HCEC 1CT (cell line): ENCODE measurements at places on chromosomes 3 and 15.

GRCh38 chr3:12194209-12194608 lies 35.5 kb upstream of the TIMP4 start:
- DNase-seq, result peak; percentile 94

DNA sequence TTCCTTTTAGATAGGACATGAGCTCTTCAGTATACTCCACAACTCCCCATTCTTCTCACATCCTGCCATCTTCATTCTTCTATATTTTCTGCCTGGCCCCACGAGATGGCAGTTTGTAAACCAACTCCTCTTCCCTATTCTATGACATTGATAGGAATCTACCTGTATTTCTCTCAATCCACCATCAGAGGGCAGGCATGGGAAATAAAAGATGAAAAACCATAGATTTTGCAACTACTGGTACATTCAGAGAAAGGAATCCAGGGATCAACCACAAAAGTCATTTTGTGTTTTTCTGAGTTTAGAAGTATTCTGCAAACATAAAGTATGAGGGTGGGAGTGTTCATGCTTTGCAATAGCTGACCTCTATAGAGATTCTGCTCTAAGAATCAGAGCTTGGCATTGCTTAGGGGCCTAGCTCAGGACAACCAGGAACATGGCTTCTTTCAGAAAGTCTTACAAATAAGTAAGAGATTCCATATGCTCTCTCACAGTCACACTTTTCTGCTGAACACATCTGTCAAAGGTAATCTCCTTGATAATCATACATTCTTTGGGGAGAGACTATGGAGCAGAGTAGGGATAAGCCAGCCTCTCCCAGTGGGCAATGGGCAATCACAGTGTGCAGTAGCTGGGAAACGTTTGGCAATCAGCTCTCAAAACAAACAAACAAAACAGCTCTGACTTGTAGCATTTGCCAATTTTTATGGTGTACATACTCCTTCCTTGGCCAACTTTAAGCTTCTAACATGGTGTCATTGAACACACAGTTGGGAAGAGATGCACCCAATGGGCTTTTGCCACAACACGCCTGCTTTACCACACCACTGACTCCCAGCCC lies 43.1 kb upstream of the SLC25A36 start:
- peak; percentile 82 for DNase-seq

DNA sequence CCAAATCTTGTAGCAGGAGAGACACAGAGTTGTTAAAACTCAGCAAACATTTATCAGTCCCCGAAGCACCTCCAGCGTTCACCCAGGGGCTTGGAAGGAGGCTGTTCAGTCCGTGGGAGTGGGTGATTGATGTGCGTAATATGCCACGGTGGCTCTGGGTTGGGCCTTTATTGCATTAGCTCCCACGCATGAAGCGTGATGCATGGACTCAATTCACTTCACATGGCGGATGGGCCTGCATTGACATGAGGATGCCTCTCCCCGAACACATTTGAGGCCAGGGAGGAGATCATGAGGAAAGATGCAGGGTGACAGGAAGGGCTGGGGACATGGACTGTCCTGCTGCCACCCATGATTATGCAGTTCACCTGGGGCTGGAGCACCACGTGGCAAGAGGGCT lies 126.5 kb downstream of the FAM43A start:
- DNase-seq, result no peak

DNA sequence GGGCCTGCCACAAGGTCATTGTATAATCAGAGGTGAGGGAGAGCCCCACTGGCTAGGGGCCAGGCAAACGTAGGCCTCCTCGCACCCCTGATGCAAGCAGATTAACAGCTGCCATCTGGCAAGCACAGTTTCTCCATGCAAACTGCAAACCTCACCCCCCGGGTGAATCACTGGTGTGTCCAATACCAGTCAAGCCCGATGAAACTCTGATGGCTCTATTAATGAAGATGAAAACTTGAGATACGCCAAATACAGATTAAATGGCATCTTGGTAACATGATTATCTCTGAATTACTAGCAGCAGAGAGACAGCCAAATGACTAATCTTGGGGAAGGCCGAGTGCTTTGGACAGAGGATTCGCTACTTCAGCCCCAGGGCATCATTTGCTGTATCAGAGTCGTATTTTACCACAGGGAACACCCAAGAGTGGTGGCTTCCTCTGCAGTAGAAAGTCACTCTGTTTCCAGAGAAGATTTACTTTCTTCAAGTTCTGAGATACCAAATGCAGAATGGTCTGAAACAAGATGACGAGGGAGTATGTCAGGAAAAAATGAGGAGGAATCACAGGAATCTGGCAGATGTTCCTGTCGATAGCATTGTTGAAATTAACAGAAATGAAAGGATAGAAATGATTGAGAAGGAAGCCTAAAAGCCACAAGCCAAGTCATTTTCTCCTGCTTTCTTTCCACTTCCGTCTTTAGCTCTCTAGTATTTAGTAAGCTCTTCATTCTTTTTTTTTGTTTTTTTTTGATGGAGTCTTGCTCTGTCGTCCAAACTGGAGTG lies 96.2 kb upstream of the NR2F2 start:
- no peak for DNase-seq

DNA sequence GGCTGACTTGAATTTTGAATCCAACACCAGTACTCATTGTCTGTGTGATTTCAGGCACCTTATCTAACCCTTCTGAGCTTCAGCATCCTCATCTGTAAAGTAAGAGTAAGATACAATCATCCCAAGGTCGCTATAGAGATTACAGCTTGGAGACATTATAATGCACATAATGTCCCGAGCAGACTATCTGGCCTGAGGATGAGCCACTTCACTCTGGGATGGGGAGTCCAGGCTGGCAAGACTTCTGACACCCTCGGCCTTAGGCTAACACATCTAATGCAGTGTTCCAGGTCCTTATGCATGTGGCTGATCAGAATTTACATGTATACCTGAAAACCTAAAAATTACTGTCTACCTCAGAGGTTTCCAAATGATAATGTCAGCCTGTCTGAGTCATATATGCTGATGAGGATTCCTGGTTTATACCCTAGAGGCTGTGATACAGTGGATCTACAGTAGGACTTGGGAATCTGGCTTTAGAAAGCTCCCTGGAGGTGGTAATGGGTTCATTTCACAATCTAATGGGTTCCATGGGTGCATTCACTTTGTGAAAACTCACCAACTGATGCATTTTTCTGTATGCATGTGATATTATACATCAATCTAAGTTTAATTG lies 229.0 kb upstream of the SLCO3A1 start:
- no peak for DNase-seq

DNA sequence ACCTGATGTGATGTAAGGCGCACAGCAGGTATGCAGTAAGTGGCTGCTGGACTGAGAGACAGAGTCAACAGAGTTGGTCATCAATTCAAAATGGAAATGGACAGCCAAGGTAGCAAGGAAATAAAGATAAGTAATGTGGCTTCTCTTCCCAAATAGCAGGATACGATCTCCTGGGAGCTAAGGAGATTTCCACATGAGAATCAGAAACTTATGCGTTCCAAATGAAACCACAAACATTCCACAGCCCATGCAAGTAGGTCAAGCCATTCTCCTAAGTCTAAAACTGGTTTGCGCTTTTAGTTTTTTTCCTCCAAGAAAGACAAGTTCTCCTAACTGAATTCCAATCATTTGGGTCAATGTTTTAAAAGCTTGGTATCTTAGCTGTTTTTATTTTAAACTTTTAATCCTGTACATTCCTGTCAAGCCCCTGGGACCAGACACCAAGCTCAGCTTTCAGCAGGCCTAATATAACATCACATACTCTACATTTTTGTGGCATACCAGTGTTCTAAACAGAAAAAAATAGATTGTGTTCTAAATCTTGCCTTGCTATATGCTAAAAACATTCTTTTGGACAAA lies 73.7 kb upstream of the TSPAN3 start:
- peak; percentile 91 for DNase-seq

GRCh38 chr3:277873-278272 lies 81.3 kb downstream of the CHL1 start:
- no peak for DNase-seq

DNA sequence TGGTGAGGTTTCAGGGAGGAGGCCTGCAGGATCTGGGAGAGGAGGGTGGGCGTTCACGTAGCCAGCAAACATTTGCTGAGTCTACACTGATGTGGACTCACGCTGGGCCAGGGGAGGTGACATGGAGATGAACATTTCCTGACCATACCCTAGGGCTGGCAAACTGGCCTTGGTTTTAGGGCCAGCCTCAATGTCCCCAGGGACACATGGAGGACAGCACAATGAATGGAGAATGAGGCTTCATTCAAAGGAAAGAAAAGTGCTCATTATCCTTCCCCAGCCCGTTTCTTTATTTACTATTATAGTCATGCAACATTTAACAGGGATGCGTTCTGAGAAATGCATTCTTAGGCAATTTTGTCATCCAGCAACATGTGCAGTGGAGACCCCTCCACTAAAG lies 26.8 kb downstream of the ACAN start:
- DNase-seq, result no peak

DNA sequence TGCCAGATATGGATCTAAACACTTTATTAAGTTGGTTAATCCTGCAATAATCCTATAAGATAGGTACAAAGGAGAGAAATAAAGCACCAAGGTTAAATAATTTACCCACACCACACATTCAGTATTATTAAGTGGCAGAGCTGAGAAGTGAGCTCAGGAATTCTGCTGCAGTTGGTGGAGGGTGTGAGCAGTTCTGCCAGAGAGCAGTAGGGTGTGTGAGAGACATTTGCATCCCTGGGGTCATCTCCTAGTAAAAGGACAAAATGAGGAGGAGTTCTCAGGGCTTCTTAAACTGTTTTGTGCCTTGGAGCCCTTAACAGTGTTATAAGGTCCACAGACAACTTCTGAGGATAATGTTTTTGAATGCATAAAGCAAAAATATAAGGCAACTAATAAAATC lies 484.5 kb downstream of the TAFA4 start:
- no peak for DNase-seq

DNA sequence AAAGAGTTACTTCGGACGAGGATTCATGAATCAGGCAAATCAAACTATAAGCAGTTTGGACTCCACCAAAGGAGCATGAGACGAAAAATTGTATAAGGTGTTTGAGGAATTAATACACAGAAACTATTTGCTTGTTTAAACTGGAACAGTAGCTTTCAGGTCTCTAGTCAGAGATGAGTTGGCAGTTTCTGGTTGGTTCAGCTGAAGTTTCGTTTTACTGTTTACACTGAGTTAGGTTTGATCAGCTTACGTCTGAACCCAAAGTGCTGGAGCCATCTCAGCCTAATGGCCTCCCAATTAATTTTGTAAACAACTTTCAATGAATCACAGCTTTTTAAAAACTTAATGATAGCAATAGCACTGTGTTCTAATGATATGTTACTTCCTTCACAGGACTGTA lies 703.7 kb downstream of the NLGN1 start:
- DNase-seq, result peak; percentile 67

DNA sequence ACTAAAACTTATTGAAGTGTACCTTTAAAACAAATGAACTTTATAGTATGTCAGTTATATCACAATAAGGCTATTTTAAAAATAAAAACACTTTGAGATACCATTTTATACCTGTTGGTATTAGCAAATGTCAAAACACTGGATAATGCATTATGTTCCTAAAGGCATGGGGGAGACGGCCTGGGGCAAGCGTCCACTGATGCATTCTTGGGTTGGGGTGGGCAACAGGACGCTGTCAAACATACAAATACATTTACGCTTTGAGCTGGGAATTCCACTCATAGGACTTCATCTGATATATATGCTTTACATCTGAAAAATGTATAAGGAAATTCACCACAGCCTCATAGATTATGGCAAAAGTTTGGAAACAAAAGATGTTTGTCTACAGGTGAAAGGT lies 7.6 kb upstream of the GATA2 start:
- DNase-seq, result no peak

DNA sequence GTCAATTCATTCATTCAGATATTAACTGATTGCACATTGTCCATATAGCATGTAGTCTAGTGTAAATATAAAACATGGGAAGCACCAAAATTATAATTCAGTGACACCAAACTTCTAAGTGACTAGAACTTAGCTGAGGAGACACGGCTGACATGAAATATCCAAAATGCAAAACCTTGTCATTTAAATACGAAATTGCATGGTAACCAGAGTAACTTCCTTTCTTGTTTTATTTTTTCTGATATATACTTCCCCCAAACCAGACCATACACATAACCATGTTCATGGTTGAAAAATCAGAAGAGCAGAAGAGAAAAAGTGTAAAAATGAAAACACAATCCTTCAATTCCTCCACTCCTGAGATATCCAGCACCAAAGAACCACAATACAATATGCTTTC lies 38.0 kb downstream of the CBLB start:
- DNase-seq, result no peak

GRCh38 chr15:57566834-57567233 lies 24.9 kb upstream of the MYZAP start:
- no peak for DNase-seq

- DNase-seq, result peak; percentile 100
Observed at GRCh38 chr3:16060358-16060852, 114.1 kb upstream of the GALNT15 start.

- peak; percentile 7 for DNase-seq
Observed at GRCh38 chr3:195558602-195559001, 15.5 kb upstream of the PPP1R2 start.

DNA sequence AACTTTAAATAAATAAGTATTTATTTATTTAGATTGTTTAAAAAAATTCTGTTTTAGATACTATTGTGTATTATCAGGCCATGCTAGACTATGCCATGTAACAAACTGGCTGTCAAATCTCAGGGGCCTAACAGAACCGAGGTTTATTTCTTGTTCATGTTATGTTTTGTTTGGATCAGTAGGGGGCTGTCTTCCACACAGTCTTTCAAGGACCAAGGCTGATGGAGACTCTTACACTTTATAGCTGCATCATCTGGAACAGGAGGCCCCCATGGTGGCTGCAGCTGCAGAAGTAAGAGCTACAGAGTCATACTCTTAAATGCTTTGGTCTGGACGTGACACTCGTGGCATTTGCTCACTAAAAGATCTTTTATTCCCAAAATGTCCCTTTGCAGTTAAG lies 33.0 kb upstream of the ARL14 start:
- DNase-seq, result peak; percentile 15

DNA sequence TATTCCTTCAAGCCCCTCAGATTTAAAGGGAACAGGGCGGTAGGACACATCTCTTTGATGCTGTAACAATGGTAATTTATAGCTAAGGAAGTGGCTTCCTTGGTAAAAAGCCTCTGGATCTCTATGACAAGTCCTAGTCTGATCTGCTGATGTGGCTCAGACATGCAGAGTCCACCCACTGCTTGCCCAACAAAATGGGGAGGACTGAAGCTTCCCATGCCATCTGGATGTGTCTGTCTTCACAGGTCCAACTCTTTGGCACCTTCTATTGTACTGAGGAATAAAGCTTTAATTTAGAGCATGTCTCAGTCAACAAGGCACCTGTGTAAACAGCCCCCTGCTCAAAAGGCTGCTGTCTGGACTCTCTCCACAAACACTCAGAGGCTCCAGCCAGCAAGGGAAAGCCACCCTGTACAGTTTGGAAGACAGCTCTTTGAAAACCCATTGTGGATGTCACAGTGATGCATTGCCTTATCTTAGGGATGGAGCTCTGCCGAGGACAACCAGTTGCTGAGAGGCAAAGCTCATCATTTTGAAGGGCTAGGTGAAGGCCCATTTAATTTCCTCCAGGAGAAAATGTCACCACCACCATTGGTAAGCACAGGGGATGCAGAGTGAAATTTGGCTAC lies 348.6 kb upstream of the GRM7 start:
- DNase-seq, result no peak
